ENCODE measurements at places on chromosomes 2 and 18.

DNA sequence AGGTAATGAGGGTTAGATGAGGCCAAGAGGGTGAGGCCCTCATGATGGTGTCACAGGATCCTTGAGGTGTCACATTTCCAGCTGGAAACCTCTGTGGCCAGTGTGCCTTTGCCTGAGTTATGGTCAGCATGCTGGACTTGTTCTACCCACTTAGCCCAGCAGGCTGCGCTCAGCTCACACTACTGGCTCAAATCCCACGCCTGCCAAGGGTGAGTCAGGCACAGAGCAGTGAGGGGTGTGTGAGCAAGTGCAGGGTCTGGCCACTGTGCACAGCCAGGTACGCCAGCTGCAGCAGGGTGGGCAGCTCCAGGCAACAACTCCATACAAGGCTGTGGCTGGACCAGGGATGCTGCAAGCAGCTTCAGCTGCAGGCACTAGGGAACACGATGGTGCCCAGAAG, 616.6 kb upstream of the FSHR start:
- no peak for DNase-seq

DNA sequence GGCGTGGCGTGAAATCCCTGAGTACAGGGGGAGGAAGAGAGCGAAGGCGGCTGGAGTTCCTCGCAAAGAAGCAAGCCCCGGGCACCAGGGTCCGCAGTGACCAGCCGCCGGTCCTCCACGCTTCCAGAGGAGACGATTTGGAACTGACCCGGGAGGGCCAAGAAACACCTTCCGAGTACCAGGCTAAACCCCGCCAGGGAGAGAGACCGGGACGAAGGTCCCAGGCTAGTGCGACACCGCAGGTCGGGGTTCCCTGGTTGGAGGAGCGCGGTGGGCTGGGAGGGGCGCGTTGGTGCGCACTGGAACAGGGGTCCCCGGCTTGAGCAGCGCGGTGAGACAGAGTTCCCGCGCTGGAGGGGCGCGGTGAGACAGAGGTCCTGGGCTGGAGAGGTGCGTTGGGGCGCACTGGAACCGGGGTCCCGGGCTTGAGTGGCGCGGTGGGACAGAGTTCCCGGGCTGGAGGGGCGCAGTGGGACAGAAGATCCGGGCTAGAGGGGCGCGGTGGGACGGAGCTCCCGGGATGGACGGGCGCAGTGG, 901 bp downstream of the WDFY1 start:
- no peak for DNase-seq

DNA sequence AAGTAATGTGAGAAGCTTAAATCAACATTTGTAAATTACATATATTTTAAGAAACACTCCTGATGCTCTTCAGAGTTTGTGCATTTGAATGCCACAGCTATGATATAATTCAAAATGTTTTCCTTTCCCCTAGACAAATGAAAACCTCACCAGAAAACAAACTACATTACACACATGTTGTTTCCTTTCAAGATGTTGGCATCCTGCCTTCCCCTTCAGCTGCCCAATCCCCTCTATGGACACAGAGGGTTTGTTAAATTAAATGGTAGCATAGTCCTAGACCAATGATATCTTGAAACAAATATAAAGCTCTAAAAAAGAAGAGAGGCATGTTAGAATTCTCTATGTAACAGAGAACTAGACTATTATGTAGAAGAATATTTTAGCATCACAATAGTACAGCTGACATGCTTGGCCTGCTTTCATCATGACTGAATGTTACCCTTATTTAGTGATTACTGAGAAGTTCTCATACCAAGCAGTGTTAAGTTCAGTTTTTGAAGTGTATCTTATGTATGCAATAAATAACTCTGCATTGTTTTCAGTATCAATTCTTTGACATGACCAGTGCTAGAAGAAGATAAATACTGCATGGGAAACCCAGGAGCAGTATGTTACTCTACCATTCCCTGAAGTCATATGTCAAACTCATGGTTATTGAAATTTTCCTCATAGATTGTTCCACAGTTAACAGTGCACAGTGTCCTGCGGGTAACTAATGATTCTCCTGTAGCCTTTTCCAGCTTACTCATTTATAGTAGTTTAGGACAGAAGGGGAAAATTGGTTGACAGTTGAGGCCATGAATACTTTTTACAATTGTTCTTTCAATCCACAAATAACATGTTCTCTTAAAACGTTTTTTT, 316.3 kb upstream of the KCNJ3 start:
- DNase-seq = no peak

GRCh38 chr18:26549263-26550094, 1.1 kb upstream of the KCTD1 start:
- DNase-seq = peak; percentile 79

- DNase-seq = no peak
Measured at GRCh38 chr2:161430386-161430785, 14.3 kb downstream of the TBR1 start.

DNA sequence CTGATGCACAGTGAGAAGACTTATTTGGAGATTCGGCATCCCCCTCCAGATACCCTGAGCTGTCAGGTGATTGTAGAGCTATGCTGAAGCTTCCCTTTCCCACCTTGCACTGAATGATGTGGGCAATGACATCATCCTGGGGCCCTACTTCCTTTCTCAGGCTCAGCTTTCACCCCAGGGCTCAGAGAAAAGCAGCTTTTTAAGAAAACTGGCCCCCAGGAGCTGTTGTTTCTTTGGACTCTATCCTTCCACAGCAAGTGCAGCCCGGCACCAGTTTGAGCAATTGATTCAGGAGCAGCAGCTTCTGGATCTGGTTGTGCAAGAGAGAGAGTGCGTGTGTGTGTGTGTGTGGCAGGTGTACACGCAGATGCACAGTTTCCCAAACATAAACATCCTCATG, 251.3 kb downstream of the ANAPC1 start:
- DNase-seq = no peak

DNA sequence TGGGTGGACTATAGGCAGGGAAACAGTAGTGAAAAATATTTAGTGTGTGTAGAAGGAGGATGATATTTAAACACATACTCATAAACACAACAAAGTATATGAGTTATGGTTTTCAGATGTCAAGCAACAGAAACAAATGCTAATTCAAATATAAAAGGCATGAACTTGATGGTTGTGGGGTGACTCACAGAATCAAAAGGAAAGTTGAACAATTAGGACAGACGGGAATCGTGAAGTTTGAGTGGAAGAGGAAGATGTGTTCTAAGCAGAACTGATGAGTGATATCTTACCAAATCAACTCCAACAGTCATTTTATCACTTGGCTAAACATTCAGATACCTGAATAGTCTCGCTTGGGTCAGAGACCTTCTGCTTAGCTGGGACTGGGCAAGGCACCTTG, 53.6 kb upstream of the ITGA6 start:
- no peak for DNase-seq

GRCh38 chr2:5019324-5019723, 672.9 kb upstream of the SOX11 start:
- no peak for DNase-seq

DNA sequence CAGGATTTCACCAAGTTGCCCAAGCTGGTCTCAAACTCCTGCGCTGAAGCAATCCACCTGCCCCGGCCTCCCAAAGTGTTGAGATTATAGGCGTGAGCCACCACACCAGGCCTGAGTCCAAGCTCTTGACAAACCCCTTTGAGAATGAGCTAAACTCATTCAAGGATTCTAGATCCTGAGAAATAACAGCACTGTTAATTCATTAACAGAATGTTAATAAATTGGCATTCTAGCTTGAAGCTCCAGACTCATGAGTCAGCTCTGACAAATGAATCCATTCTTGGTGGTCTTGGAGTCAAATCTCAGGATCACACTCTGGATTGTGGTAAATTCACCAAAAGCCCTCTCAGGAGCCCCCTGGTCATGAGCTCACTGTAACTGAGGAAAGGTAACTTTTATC, 1.8 kb downstream of the NARS1 start:
- no peak for DNase-seq

DNA sequence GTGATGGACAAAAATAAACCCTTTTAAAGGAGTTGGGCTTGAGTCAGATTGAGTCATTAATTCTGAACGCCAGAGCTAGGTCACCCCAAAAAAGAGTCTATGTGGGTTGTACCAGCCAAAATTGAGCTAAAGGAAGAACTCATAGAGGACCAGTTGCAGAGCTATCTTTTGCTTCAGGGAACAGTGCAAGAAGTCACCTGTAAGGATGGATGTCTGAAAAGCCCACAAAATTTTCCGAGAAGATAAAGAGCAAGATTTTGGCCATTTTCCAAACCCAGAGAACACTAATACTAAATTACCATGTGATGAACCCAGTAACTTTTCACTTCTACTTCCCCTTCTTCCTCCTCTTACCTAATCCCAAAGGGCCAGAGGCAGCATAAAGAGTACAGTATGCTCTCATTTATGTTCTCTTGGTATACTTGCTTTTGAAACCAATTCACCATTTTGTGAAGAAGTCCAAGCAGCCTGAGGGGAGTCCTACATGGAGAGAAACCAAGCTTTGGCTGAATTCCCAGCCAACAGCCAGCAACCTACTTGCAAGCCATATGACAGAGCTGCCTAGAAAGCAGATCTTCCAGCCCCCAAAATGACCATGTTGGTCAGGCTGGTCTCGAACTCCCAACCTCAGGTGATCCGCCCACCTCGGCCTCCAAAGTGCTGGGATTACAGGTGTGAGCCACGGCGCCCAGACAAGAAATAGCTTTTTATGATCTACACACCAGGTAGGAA, 551.7 kb downstream of the SATB2 start:
- no peak for DNase-seq

DNA sequence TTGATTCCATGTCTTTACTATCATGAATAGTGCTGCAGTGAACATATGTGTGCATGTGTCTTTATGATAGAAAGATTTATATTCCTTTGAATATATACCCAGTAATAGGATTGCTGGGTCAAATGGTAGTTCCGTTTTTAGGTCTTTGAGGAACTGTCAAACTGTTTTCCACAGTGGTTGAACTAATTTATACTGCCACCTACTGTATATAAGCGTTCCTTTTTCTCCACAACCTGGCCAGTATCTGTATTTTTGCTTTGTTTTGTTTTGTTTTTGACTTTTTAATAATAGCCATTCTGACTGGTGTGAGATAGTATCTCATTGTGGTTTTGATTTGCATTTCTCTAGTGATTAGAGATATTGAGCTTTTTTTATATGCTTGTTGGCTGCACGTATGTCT, 641.6 kb downstream of the SUCLG1 start:
- DNase-seq = no peak

DNA sequence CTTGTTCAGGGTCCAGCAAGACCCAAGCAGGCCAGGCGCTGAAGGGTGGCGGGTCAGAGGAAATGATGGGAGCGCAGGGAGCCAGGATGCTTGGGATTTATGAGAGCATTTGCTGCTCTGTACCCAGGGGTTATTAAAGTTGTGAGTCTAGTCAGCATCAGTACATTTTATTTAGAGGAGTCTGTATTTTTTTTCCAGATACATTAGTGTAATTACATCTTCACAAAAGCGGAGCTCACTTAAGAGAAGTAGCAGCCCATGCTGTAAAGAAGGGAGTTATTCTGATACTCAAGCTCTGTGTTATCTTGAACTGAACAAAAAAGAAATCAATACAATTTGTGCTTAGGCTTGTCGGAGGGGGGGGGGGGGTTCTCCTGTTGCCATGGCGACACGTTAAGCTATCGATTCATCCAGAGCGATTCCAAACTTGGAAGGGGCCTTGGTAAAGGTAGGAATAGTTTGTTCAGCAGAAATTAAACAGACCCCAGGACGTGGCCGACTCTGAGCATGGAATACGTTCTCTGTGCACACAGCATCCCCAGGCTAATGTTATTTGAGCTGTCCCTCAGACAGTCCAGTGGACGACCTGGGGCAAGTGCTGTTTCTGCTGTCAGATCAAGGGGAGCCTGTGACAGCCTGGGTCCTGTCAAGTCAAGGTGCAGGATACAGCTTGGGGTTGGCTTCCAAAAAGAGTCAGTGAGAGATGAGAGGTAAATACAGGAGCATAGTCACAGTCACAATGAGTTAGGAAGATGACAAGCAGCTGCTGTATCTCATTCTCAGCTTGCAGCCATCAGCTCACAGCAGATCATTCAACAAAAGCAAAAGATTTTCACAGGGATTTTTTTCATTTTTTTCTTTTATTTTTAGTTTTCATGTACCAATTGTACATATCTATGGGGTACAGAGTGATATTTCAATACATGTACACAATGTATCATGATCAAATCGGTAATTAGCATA, 387.6 kb downstream of the DCDC2C start:
- DNase-seq = no peak

GRCh38 chr2:27202854-27203253, 9.0 kb upstream of the ATRAID start:
- DNase-seq = no peak

- DNase-seq = no peak
Measured at GRCh38 chr2:69013142-69013839, at the start of gene ANTXR1. Gene ANTXR1 (plus strand): TSS chr2:69013179. CDS start chr2:69013500, 321 bp downstream.

GRCh38 chr2:26355038-26355995, 8.7 kb upstream of the ADGRF3 start:
- DNase-seq = no peak

- no peak for DNase-seq
Measured at GRCh38 chr18:6997808-6998207, 119.8 kb downstream of the LAMA1 start.

GRCh38 chr2:210756855-210757254, 200.5 kb downstream of the CPS1 start:
- no peak for DNase-seq

GRCh38 chr2:46383784-46384456, 86.7 kb downstream of the EPAS1 start:
- DNase-seq = no peak

DNA sequence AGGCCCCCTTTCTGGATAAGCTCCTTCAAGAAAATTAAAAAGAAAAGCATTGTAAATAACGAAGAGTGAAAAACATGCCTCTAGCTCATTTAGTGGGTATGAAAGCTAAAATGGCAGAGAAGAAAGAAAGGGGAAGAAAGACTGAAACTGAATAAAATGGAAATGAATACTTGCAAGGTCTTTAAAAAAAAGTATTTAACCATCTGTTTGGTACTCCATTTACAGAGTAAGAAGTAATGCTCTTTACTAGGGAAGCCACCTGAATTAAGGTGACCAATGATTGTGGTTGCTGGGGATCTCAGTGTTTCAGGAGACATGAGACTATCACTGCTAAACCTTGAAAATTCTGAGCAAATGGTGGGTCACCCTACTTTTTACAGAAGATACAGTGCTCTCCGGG, 17.7 kb upstream of the ARL5A start:
- DNase-seq = no peak

GRCh38 chr2:188983427-188984064, 9.4 kb downstream of the COL3A1 start:
- no peak for DNase-seq

GRCh38 chr18:36015629-36016028, 43.1 kb downstream of the RMP24 start:
- no peak for DNase-seq

DNA sequence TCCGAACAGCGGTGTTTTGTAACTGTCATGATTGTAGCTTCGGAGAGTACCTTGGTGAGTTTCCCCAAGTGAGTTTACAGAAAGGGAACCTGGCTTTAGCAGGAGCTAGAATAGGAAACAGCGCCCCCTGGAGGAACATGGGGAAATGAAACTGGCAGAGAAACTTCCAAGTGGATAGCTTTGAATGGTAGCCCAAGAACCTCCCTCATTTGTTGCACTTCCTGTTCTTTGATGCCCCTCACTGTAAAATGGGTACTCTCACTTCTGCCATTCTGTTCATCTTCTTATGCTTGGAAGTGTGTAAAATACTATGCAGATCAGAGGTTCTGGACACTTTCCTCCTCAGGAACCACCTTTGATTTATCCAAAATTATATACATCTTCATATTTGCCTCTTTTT, 36.2 kb downstream of the CHST10 start:
- no peak for DNase-seq
